ENCODE measurements at places on chromosomes 6 and 20. TPM values are rescaled to one million over a fixed set of nuclear protein-coding genes. Genes with fewer than 3 reads are reported as not detected.

Gene GMPR
- total RNA-seq = 15.9 TPM

Gene DUSP15
- total RNA-seq = 0.79 TPM

DNA sequence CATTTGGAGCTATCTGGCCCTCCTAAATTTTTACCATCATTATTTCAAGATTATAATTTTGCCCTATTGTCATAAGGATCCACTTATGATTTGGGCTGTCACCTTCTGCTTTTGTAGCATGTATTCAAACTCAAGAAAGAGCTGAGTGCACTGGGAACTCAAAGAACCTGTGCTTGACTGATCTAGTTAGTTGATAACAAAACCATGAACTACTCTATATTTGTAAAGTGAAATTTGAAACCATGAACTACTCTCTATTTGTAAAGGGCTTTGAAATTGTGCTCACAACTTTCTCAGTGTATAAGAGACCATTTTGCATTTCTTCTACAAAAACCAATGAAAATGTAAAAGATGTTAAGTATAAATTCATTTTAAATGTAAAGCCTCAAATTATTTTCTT is 77.5 kb upstream of the POPDC3 start:
- DNase-seq = no peak

DNA sequence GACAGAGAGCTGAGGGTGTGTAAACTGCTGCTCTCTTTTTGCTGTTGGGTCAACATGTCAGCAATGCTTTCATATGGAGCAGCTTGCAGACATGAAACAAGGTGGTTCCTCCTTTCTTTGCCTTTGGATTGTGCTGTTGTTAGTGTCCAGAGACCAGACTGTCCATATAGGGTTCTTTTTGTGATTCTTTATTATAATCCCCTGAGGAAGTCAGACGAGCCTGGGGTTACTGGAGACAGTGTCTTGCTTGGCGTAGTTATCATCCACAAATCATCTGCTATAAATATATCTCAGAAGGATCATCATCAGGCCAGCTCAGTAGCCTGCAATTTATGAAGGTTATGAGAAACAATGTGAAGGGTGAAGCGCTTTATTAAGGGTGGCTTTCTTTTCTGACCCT is 2.3 kb upstream of the ADGRB3 start:
- DNase-seq = no peak

- no peak for DNase-seq
Observed at GRCh38 chr6:71902261-71902660, 15.9 kb downstream of the RIMS1 start.

DNA sequence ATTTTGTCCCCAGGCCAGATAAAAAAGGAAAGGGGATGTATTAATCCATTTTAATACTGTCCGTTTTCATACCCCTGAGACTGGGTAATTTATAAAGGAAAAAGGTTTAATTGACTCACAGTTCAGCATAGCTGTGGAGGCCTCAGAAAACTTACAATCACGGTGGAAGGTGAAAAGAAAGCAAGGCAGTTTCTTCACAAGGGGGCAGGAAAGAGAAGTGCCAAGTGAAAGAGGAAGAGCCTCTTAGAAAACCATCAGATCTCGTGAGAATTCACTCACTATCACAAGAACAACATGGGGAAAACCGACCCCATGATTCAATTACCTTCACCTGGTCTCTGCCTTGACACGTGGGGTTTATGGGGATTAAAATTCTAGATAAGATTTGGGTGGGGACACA is 152.5 kb downstream of the IBTK start:
- DNase-seq = no peak

GRCh38 chr20:23870461-23870860 is 9.1 kb downstream of the CST5 start:
- no peak for DNase-seq

- no peak for DNase-seq
Observed at GRCh38 chr6:121236984-121237383, 97.3 kb downstream of the TBC1D32 start.

DNA sequence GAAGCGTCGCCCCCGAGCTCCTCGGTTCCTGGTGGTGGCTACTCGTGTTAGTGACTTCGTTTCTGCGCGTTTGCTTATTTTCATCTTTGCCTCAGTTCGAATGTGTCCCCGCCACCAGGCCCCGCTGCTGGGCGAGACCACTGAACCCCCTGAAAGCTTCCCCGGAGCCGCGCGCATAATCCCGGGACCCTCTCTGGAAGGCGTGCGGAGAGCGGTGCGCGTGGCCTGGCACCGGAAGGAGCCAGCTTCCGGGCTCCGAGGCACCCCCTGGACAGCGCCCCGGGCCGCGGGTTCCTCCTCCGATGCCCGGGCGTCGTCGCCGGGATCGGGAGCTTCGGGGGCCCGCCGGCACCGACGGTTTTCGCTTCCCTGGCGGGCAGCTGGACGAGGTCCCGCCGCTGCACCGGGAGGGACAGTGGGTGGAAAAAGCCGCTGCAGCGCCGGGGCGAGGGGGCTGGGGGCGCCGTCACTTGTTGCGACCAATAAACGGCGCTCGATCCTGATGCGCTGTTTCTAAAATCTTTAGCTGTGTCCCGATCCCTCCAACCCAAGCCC is 643 bp upstream of the SLC35D3 start:
- peak; percentile 13 for DNase-seq

- no peak for DNase-seq
Observed at GRCh38 chr6:12861603-12862002, 145.0 kb downstream of the PHACTR1 start.

- DNase-seq = no peak
Observed at GRCh38 chr6:97501853-97502252, 218.8 kb upstream of the MMS22L start.

GRCh38 chr6:2733324-2733723 is 17.4 kb downstream of the MYLK4 start:
- no peak for DNase-seq

- no peak for DNase-seq
Observed at GRCh38 chr20:1933465-1933870, 38.3 kb downstream of the SIRPA start.

DNA sequence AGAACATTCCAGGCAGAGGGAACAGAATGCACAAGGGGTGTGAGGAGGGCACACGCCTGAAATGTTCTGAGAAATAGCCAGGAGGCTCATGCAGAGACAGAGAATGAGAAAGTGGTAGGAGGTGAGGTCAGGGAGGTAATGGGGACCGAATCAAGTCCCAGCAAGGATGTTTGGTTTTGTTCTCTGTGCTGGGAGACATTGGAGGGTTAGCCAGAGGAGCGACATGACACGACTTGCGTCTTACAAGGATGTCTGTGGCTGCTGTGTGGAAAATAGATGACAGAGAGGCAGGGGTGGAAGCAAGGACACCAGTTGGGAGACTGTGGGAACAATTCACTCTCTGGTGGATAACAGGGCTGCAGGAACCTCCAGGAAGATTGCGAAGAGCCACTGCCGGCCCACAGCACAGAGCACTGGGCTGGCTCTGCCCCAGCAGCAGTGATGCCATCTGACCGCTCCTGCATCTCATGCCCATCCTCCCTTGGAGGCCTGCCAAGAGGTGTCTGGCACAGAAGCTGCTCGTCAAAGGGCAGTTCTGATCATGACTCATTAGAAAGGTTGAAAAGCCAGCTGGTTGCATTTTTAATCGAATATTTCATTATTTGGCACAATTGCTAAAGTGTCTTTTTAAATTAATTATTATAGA is 57.7 kb upstream of the CD83 start:
- DNase-seq = no peak

DNA sequence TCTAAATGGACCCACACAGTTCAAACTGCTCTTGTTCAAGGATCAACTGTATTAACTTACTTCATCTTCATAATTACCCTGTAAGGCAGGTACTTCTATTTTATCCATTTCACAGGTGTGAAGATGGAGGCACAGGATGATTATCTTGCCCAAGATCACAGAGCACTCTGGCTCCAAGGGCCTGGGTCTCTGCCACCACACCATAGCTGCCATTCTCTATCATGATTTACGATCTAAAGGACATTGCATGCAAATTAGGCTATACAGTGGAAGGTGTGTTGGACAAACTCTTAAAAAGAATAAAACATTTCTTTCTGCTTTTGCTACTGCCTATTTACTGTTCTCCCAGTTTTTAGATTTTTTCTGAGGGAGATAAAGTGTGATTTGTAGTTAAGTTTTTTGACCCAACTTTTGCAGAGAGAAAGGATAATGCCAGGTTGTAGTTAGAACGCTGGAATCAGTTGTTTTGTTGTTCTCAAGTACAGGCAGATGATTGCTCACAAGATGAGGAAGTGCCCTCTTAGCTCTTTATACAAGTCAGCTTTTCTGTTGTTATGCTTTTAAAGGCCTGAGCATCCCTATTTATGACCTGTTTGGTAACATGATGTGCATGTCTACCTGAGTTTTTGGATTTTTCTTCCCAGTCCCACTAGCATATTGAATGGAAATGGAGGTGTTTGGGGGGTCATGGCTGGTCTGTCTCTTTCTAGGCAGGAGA is 247.9 kb downstream of the ZFAND3 start:
- no peak for DNase-seq

DNA sequence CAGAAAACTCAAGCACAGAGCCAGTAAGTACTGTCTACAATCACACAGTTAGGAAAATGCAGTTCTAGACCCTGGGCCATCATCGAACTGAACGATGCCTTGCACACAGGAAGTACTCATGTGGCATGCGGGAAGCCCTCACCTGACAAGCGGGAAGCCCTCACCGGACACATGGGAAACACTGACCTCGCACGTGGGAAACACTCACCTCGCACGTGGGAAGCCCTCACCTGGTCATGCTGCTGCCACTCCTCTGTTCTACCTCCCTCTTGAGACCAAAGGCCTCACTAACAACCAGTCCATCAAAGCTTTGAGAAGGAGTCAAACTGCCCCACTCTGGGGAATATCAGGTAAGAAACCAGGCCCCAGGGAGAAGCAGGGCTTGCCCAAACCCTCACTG is 105.6 kb upstream of the PTPRT start:
- DNase-seq = no peak

GRCh38 chr6:37872373-37872745 is 52.8 kb downstream of the ZFAND3 start:
- no peak for DNase-seq

GRCh38 chr6:72813807-72814596 is 192.1 kb downstream of the KCNQ5 start:
- no peak for DNase-seq

DNA sequence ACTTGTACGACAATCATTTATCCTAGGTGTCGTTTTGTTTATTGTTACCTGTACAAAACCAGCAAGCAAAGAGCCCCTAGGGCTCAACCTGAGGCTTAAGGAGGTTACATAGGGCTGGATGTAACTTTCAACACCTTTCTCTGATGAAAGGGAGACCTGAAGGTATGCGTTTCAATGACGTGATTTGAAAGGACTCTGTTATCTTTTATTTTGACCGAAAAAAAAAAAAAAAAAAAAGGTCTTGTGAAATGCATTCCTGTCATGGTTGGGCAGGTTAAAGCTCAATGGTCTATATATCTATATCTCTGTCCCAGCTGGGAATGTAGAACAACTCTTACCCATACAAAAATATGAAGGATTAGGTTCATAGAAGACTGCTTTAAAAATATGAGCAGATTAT is 78.7 kb upstream of the SASH1 start:
- no peak for DNase-seq

GRCh38 chr20:44113618-44114376 is 73.2 kb downstream of the JPH2 start:
- no peak for DNase-seq
